ENCODE measurements at places on chromosomes 4 and X.

DNA sequence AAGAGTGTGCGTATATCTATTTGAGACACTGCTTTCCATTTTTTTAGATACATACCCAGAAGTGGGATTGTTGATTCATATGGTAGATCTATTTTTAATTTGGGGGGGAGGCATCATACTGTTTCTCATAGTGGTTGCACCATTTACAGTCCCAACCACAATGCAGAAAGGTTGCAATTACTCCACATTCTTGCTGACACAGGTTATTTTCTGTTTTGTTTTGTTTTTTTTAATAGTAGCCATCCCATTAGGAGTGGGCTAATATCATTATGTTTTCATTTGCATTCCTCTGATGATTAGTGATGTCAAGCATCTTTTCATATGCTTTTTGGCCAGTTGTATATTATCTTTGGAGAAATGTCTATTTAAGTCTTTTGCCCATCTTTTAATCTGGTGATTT lies 15.1 kb upstream of the LHFPL1 start:
- no peak for DNase-seq

GRCh38 chrX:134171661-134172587 lies 65.1 kb upstream of the CCDC160 start:
- DNase-seq, result no peak

GRCh38 chrX:130058652-130059051 lies 51.6 kb downstream of the ELF4 start:
- no peak for DNase-seq

DNA sequence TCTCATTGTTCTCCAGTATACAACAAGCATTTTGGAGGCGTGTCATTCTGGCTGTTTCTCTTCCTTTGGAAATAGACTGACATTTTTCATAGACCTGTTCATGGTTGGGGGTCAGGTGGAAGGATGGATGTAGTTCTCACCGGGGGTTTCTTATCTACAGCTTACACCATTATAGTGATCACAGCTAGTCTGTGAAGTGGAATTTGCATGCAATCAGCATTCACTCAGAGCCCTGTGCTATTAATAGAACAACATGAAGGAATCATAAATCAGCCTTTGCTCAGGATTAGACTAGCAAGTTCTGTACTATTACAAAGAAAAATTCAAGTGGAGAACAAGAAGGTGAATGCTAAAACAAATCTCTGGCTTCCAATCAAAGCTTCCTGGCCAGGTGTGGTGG lies 132.6 kb upstream of the PUDP start:
- peak; percentile 21 for DNase-seq

GRCh38 chr4:47462799-47463234 lies 685 bp downstream of the COMMD8 start:
- DNase-seq, result no peak

DNA sequence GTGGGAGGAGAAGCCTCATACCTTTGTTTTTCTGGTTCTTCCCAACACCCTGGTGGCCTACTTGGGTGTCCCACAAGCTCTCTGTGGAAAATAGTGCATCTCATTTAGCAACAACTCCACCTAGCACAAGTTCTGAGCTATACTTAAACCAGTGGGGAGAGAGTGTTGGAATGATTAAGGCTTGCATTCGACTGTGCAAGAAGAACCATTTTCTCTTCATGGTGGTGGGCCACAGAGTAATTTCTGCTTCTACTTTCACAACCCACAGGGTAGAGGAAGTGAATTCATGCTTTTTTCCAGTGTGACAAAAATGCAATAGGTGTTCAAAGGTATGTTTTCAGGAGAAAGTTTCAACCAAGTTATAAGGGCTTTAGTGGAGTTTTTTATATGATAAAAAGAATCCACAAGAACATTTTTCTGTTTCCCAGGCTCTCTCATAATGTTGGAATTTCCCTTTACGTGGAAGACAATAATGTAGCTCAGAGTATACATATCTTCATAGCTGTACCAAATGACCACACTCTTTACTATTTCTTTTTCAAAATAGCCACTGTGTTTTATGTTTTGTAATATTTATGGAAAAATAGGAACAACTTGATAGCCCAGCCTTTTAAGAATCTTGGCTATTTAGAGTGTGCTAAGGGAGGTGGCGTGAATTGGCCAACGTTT lies 80.3 kb upstream of the HHIP start:
- DNase-seq, result no peak

- no peak for DNase-seq
Observed at GRCh38 chr4:41363384-41363981, 106.8 kb downstream of the UCHL1 start.

- no peak for DNase-seq
Observed at GRCh38 chr4:90146306-90146705, 19.1 kb downstream of the CCSER1 start.

DNA sequence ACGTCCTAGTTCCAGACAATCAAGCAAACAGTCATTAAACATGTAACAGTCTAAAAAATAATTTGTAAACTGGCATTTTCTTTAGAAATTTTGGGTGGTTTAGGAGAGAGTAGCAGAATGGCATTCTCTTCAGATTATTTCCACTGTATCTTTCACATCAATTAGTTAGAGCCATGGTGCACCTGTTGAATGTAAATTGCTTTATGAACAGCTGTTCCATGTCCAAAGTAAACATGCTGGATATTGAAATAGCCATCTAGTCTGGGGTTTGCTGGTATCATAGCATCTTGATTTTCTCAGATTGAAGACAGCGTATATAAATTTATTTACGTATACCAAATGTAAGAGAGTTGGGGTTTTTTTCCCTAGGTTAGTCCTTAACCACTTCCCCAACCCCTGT lies 143.6 kb downstream of the RCHY1 start:
- no peak for DNase-seq

DNA sequence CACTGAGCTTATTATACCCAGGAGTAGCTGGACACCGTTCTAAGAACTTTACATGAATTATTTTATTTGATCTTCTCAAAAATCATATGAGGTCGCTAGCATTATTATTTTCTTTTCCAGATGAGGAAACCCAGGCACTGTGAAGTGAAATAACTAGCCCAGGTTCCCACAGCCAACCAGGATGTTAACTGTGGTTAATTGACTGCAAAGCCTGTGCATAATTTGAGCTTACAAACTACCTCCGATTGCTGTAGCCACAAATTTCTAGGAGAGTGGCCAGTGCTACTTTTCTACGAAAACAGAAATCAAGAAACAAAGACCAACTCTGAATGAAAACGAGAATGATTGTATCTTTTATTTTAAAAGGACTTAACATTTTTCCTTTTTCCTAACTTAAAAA lies 27.2 kb downstream of the SPRY1 start:
- no peak for DNase-seq

DNA sequence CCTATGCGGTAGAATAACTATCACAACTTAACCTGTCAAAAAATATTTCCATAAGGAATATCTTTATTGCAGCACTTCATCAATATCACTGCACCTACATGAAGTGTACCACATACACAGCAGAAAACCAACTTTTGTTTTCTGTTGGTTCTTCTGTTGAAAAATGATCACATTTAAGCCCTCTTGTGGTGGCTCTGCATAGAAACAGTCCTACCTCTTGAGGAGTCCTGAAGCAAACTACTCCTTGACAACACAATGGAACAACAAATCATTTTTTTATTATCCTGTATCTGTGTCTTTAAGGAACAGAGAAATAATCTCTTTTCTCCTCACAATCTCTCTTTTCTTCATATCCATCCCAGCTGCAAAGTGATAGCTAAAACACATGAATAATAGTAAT lies 39.8 kb upstream of the ATOH1 start:
- DNase-seq, result peak; percentile 17

DNA sequence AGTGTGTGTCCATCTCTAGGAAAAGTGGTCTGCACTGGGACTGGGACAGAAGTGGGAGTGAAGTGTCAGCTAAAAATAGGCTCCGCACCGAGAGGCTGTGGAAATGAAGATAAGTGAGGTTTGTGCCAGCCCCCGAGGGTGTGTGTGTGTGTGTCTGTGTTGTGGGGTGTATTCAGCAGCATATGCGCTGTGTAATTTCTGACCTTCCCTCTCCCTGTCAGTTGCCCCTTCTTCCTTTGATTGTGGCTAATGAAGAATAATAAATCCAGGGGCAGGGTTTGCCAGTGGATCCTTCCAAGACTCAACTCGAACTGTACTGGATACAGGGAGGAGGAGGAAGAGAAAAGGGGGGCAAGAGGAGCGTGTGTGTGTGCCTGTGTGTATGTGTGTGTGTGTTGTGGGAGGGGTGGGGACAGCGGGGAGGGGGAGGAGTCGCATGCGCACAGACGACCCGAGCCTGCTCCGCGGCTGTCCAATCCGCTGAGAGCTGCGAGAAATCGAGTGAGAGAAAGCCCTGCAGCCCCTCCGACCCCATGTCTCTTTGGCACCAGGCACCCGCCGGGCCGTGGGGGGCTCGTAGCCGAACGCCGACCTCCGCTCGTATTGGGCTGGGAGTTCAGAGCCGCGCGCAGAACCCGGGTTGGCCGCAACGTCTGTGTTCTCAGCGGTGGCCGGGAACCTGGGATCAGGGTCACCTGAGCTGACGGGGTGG lies 916 bp upstream of the POU4F2 start:
- DNase-seq, result peak; percentile 39

GRCh38 chr4:140302151-140302859 lies 71.1 kb upstream of the SCOC start:
- peak; percentile 87 for DNase-seq

DNA sequence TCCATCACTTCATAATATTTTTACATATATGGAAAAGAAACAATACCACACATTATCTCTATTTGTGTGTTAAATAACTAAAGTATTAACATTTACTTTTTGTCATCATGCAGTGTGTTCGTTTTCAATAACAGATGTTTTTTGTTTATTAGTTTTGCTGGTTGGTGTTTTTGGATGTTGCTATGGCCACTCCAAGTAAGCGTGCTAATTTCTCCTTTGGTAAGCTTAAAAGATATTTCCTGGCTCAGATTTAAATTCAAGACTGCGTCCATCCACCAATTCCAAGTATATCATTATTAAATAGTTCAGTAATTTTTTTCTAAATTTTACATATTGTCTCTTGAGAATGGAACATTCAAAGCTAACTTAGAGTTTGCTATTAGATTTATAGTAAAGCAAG lies 235.4 kb upstream of the IL1RAPL1 start:
- DNase-seq, result no peak

All from NCI-H526 (cell line).